ENCODE measurements at places on chromosomes 4 and X.

DNA sequence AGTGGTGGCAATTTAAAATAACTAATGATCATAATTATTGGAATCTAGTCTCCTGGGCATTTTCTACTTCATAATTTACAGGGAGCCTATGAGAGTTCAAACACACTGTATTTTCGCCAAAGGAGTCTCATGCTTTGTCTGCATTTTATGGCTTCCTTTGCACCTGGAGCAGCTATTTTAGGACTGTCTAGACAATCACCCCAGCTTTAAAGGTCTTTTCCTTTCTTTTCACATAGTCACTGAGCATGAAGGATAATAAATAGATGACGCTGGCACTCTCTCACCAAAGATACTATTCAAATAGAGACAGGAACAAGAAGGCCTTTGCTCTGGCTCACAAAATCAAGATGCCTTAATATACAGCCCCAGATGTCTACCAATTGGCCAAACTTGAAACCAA, 43.0 kb downstream of the AMELX start:
- no peak for DNase-seq

DNA sequence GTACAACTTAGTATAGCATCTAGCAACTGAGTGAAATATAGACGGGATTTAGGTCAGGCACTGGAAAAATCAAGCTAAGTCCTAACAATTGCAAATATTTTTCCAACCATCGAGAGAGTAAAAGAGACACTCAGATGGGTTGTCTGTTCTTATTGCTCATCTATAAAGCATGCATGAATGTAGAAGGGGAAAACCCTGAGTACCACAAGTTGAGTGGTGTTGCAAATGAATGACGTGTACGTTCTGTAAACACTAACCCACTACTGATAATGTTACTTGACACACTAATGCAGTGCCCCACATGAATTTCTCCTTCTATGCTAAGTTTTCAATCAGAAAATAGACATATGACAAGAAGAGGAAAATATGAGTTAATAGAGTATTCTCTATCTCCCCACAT, 211.2 kb downstream of the COX18 start:
- no peak for DNase-seq

GRCh38 chr4:10673817-10674369, 10.7 kb downstream of the CLNK start:
- DNase-seq = no peak

DNA sequence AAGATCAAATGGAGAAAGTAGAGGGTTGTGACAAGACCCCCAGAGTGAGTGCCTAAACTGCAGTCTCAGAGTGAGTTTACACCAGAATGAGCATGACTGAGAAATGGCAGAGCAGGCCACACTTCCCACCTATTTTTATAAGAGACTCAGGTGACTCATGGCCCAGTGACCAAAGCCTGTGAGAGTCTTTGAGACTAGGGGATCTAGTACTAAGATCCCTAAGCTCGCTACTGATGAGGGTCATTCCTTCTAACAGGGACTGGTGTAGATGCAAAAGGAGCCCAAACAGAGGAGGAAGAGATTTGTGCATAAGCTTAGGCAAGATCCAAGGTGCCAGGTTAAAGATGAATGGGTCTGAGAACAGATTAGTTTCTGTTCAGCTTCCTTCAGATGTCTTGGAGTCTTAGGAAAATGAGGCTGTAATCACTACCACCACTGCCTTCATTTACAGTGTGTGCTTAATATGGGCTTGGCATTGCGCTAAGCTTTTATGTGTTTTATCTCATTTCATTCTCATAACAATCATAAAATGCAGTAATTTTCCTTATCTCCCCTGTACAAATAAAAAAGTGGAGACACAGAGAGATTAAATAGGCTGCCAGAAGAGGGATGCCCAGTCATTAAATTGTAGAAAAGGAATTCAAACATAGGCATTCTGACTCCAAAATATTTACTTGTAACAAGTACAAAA, 62.8 kb downstream of the RWDD4 start:
- DNase-seq = no peak

GRCh38 chrX:13764281-13764680, 29.7 kb downstream of the OFD1 start:
- no peak for DNase-seq

GRCh38 chr4:155931634-155932033, 22.0 kb downstream of the CTSO start:
- DNase-seq = no peak

DNA sequence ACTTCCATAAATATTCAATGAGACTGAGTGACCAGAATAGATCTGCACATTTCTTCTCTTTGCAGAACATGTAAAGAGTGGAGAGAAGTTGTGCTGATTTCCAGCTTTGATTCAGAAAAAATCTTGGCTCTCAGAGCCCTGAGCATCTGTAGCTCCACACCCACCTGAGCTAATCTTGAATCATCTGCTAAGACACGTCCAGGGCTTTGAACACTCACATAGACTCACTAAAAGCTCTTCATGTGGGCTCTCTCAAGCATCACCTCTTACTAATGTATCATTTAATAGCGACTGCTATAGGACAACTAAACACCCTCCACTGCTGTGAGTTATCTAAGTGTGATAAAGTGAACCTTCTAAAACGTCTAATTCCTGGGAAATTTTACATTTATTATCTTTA, 147.7 kb upstream of the GRIA3 start:
- DNase-seq = no peak

- DNase-seq = no peak
Measured at GRCh38 chrX:129629837-129630236, 24.9 kb downstream of the APLN start.

DNA sequence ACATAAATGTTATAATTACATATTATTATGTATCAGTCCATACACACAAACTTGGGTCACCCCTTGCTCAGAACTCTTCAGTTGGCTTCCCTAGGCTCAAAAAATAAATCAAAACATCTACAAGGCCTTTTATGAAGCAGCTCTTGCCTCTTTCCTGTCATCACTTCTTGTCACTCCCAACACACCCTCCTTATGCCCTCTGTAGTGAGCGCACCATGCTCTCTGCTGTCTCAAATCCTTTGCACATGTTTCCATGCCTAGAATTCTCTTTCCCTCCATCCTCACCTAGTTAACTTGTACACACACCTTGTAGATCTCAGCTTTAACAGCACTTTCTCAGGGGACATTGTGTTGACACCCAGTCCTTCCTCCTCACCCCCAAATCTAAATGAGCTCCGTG, 53.0 kb downstream of the ATP8A1 start:
- no peak for DNase-seq

DNA sequence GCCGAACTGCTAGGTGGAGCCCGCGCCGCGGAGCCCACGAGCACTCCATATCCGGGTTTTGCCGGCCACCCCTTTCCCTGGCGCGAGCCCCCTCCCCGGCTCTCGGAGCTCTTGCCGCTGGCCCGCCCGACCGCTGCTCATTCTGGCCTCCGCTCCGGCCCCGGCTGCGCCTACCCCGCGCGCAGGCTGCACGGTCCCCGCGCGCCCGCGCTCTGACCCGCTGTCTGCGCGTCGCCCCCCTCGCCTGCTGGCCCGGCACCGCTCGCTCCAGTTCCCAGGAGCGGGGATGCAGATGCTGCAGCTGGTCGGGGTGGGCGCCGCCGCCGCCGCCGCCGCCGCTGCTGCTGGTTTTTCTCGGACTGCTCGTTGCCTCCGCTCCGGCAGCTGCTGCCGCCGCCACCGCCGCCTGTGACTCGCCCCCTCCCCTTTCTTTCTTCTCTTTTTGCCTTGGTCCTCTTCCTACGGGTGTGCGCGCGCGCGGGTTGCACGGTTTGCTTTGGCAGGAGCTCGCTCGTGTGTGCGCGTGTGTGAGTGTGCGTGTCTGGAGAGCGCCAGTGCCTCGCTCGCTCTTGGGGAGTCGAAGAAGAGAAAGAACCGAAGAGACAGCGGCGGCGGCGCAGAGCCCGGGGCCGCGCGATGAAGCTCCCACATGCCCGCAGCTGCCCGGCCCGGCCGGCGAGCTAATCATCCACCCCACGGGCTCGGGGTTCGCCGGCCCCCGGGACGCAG, at the start of gene ADGRL3:
Gene ADGRL3, plus strand, starts transcription at position 140 of the 729 bp plus-strand sequence.
- no peak for DNase-seq

- no peak for DNase-seq
Measured at GRCh38 chr4:114146947-114147618, 167.6 kb upstream of the ARSJ start.

- DNase-seq = no peak
Measured at GRCh38 chrX:44474410-44474809, 68.2 kb downstream of the FUNDC1 start.

- no peak for DNase-seq
Measured at GRCh38 chr4:77232653-77233052, 75.6 kb downstream of the CCNG2 start.

- no peak for DNase-seq
Measured at GRCh38 chr4:140937866-140938265, 181.7 kb upstream of the TBC1D9 start.

GRCh38 chr4:94068753-94069719, 138.6 kb upstream of the SMARCAD1 start:
- DNase-seq = no peak

DNA sequence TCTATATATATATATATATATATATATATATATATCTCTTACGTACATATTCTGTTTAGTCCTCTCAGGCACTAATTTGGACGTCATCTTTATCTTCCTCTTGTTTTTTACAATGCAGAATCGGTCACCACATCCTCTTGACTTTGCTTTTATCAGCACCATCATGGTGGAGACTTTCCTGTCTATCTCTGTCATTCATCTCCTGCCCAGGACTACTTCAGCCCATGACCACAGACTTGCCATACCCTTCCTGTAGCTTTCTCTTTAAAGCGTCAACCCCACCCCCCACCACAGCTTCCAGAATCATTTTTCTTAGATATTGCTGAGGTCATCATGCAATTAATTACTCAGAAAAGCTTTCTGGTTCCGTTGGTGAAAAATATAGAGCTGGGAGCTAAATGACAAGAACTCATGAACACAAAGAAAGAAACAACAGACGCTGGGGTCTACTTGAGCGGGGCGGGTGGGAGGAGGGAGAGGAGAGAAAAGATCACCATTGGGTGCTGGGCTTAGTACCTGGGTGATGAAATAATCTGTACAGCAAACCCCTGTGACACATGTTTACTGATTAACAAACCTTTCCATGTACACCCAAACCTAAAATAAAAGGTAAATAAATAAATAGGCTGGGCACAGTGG, 30.5 kb upstream of the PRKX start:
- peak; percentile 52 for DNase-seq

- DNase-seq = no peak
Measured at GRCh38 chrX:103927030-103927429, 35.4 kb upstream of the TMSB15B start.

DNA sequence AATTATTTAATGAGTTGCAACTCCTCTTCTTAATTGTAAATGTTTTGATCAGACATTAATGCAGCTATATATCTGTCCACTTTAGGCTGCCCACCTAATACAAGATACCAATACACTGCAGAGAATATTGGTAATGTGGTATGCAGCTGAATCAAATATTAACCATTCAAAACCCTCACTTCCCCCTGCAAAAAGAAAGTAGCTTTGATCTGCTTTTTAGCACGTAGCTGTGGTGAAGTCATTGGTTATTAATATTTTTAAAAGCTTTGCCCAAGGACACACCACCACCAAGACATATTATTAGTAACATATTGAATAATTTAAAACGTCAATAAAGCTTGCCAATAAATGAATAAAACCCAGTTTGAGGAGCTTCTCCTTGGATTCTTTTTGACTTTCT, 28.6 kb upstream of the CYP2U1 start:
- DNase-seq = no peak

GRCh38 chrX:41257801-41258200, 76.2 kb upstream of the DDX3X start:
- no peak for DNase-seq

DNA sequence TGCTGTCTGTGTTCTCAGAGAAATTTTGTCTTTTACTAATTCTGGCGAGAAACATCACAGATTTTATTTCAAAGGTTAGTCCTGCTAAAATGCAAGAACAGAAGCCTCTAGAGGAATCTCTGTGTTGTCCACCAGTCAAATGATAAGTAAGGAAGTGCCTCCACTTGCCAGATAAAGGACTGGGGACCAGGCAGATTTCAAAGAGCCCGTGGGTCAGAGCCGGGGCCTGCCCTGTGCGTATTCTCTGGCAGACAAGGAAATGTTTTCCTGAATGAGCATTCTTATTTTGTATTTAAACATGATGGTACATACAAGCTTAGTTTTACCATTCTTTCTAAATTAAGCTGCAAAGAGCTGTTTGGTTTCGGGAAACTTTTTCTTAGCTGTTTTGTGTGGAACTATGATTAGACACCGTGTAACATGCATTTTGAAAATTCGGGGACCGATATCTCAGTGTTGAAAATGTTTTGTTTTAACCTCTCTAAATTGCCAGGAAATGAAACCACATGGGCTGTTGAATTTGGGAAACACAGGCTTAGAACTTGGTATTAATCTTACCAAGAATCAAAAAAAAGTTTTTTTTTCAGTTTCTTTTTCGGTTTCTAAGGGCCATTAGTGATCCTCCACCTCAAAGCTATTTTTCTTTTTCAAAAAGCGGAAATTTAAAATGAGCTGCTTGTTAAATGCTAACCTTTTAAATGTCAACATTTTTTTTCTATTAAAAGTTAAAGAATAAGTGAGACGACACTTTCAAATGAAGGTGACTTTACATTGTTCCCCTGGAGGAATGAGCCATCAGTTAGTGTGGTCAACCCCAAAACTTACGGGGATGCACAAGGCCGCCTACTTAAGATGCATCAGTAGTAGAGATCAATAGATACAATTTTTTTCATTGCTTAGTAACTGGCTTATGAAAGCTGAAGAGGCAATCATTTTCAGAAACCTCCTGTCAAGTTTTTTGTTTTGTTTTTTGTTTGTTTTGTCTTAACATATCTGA, 89.6 kb upstream of the MTM1 start:
- DNase-seq = peak; percentile 61

GRCh38 chr4:124433500-124433899, 279.0 kb downstream of the ANKRD50 start:
- DNase-seq = no peak

DNA sequence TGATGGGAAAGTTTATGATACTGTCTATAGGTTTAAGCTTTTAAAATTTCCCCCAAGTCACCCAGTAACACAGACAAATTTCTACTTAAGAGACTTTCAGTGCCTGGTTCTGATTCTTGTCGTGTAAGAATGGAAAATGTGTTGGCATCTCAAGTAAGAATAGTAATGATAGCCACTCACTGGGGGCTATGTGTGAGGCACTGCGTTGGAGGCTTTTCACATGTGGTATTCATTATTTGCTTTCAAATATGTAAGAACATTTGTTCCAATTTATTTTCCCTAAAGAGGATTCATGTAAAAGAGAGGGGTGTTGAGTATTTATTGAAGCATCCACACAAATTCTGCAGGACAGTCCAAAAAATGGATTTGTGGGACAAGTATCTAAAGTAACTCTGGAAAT, 143.6 kb downstream of the FNIP2 start:
- no peak for DNase-seq

GRCh38 chrX:133302775-133303445, 84.8 kb upstream of the TFDP3 start:
- no peak for DNase-seq

All from activated T-cell treated with anti-CD3 and anti-CD28 coated beads, Interleukin-2, amount 50 U/mL, for 72 hours (primary cell).